Stimulated activated CD4-positive, alpha-beta T cell treated with anti-CD3 and anti-CD28 coated beads, TNF-alpha, amount 100 ng/mL, for 1 hour (primary cell): ENCODE measurements at places on chromosomes 13 and 19.

DNA sequence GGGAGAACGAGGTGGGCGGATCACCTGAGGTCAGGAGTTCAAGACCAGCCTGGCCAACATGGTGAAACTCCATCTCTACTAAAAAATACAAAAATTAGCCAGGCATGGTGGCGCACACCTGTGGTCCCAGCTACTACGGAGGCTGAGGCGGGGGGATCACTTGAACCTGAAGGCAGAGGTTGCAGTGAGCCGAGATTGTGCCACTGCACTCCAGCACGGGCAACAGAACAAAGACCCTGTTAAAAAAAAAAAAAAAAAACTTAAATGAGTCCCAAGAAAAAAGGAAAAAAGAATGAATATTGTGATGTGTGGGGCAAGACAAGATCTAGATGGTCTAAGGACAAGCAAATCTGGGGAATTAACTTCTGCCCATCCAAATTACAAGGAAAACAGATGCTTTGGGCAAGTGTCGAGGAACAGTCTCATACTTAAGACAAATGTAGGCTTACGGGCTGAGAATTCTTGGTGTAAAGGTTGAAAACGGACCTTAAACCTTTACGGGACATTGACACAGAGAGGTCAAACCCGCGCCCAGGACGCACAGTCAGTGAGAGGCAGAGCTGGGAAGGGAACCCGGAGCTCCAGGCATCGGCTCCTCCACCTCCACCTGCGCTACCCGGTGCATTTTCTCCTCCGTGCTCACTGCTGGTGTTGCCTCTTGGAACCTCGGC, 656 bp upstream of the ZNF324 start:
- no peak for DNase-seq

DNA sequence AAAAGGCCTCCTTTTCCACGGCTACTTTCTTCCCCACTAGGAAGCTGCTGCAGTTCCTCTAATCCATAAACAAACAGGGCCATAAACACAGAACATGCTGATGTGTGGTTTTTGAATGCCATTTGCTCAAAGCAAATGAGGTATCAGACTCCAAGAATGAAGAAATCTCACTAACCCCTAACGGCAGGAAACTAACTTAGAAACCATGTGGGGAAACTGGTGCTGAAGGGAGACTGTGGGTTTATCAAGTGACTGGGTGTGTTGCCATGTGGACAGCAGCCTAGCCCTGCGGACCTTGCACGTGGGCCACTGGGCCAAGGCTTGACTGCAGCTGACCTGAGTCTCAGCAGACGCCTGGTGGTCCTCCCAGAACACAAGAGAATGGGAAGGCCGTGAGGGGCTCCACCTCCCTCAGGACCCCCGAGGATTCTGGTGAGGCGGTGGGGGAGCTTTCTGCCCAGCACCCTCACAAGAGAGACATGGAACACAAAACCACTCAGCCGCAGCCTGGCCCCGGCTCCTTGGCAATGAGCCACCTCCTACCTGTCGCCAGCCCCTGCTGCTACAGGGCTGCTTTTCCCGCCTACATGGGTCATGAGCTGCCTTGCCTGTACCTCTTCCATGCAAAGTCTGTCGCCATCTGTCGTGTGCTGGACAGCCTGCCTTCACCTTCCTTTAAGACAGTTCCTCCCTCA, 10.6 kb downstream of the SLC15A1 start:
- no peak for DNase-seq

- no peak for DNase-seq
Measured at GRCh38 chr19:51319649-51320279, 8.3 kb downstream of the IGLON5 start.

- no peak for DNase-seq
Measured at GRCh38 chr13:41603917-41604316, 146.6 kb downstream of the RGCC start.

DNA sequence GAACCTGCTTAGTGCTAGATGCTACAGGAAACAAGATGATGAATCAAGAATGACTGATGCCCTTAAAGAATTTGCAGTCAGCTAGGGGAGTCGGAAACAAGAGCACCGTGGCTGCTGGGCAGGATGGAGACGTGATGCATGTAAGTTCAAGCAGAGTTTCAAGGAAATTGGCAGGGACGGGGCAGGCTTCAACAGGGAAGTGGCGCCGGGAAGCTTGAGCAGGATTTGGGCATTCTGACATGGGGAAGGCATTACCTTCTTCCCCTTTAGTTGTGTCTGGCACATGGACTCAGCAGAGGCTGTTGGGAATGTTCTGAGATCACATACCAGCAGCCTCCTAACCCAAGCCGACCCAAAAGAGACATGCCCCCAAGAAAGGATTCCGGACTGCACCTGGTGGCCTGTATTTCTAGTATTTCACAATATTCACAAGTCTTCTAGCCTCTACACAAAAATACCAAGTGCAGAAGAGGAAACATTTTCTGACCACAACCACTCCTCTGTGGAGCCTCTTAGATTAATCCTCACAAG, 138.2 kb downstream of the CRYL1 start:
- DNase-seq: no peak

GRCh38 chr19:39481229-39481545, 549 bp downstream of the TIMM50 start:
- no peak for DNase-seq

GRCh38 chr13:36839981-36840380, 21.0 kb downstream of the RFXAP start:
- DNase-seq: no peak

- DNase-seq: no peak
Measured at GRCh38 chr19:9850235-9850959, 15.3 kb downstream of the PIN1 start.

DNA sequence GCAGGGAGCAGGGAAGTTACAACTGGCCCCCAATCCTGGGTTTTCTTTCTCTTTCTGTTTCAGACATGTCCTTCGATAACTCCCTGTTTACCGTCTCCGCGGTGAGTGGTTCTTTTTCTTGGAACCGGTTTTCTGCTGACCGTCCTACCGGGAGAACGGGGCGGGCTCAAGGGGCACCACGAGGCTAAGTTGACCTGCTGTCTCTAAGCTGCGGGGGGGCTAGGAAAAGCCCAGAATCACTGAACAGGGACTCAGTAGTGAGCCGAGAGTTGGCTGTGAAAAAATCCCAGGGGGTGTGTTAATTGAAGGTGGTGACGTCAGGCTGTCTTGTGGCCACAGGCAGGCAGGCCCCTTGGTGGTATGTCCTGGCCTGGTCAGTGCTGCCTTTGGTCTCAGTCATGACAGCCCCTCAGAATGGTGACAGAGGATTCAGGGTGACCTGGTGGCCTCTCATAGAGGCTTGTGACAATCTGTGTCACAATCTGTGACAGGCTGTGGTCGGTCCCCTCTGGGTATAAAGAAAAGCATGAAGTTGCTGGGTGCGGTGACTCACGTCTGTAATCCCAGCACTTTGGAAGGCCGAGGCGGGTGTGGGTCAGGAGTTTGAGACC, 8.1 kb upstream of the CARM1 start:
- DNase-seq: no peak

DNA sequence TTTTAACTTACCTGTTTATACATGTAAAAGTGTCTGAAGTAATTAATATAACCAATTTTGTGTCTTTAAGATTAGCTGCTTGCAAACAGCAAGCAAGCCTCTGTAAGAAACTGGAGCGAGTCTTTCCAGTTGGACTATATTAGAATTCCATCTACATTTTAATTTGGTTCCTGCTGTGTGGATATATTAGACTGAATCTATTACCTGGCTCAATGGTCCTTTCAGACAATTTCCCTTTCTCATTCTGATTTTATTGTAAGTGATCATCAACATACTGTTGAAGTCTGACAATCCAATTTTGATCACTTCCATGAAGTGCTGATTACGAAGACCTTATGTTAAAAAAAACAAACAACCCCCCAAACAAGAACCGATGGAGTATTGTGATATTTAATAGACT, 72.3 kb downstream of the GPC5 start:
- no peak for DNase-seq

GRCh38 chr19:40576151-40576584, 505 bp upstream of the SHKBP1 start:
- no peak for DNase-seq

- DNase-seq: no peak
Measured at GRCh38 chr13:80336370-80336769, 4.6 kb downstream of the SPRY2 start.

- no peak for DNase-seq
Measured at GRCh38 chr19:13262450-13262849, 112.2 kb downstream of the IER2 start.

DNA sequence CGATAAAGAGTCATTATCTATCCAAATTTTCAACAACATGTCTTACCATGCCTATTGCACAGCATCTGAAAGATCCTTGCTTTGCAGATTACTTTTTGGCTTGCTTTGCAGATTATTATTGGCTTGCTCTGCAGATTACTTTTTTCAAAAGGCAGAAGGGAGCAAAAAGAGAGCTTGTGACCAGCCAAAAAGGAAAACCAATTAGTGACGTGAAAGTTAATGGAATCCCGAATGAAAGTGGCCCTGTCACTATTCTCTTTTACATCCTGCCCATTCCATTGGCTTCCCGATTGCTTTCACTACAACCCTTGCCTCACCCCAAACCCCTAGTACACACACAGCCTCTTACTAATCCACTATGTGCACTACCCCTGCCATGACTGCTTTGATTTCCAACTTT, 81.3 kb downstream of the LHFPL6 start:
- DNase-seq: no peak

GRCh38 chr13:33205804-33206221, 79.7 kb downstream of the STARD13 start:
- no peak for DNase-seq

GRCh38 chr19:1074544-1075283, 7.7 kb downstream of the ARHGAP45 start:
- DNase-seq: peak; percentile 95

DNA sequence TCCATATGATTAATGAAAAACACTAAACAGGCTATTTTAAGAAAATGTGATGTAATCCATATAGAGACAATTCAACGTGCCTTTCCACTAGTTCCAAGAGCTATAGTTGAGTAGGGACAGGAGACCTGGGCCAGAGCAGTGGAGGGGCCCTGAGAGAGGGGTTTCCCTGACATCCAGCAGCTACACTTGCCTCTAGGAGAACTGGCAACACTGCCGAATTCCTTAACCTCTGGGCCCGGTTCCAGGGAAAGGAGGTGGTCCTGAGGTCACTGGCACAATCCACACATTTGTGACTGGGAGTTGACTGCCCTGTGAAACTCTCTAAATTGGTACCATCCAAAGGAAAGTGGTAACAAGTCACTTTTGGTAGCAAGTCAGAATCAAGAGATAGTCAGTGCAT, 264.4 kb downstream of the DCLK1 start:
- no peak for DNase-seq

- DNase-seq: no peak
Measured at GRCh38 chr13:20738616-20739015, 35.1 kb downstream of the IL17D start.

GRCh38 chr13:68030152-68030809, 800.1 kb upstream of the PCDH9 start:
- DNase-seq: no peak

DNA sequence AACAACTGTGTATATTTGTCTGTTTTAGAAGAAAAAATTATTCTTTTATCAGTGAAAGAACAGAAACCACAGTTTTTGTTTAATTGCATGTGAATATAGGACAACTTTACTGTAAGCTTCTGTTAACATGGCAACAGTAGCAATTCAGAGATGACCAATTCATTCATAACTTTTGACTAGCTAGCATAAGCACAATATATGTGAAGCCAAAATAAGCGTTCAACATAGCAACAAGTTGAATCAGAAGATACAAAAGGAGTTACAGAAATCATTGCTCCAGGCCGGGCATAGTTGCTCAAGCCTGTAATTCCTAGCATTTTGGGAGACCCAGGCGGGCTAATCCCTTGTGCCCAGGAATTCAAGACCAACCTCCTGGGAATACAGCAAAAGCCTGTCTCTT, 197.1 kb upstream of the GPC6 start:
- no peak for DNase-seq

GRCh38 chr13:89486065-89486464, 1814.9 kb downstream of the SLITRK5 start:
- no peak for DNase-seq

DNA sequence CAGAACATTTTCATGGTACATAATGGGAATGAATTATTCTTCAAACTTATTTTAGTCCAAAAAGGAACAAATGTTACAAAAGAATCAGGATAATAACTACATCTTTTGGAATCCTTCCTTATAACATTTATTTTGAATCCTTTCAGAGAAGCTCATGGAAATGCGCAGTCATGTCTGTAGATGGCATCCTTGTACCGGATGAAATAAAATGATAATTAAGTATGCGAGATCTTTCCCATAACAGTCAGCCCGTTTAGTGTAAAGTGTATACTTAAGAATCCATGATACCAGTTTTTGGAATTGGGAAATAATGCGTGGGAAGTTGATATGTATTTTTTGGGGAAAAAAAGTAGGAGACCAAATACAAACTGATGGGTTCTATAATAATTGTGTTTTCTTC, 418.8 kb downstream of the GPC5 start:
- DNase-seq: no peak

- no peak for DNase-seq
Measured at GRCh38 chr19:13297023-13297422, 146.8 kb downstream of the IER2 start.

- peak; percentile 73 for DNase-seq
Measured at GRCh38 chr19:47112166-47112996, 1.2 kb downstream of the ZC3H4 start.

- DNase-seq: no peak
Measured at GRCh38 chr19:32017176-32017953, 328.0 kb upstream of the ZNF507 start.

DNA sequence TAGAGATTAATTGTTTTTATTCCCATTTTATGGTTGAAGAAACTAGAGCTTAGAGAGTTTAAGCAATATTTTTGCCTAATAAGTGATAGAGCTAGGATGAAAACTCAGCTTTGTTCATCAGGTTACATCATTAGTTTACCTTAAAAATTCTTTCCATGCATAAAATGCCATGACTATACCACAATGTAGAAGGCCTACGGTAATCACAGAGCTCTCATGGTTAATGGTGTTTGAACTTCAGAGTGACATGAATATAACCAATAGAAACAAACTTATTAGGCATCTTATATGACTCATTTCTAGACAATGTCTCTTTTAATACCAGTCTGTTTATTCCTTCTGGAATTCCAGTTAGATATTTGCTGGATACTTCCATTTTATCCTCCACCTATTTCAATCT, 78.5 kb downstream of the FGF9 start:
- DNase-seq: no peak

- DNase-seq: no peak
Measured at GRCh38 chr19:13404236-13404635, 102.0 kb downstream of the CACNA1A start.

GRCh38 chr13:33364192-33364591, 78.6 kb upstream of the STARD13 start:
- DNase-seq: no peak
